Activated T-helper 17 cell treated with anti-CD3 and anti-CD28 coated beads, Interleukin-2, amount 50 U/mL, for 72 hours (primary cell): ENCODE measurements at places on chromosomes 1 and 21. TPM values are rescaled to one million over a fixed set of nuclear protein-coding genes. Genes with fewer than 3 reads are reported as not detected.

TAS1R1 gene
- total RNA-seq: not detected

TNFRSF8 gene
- 216 TPM for total RNA-seq

TSSK3 gene
- total RNA-seq: 1.7 TPM

PTGFR gene
- total RNA-seq: not detected

ORC1 gene
- 45.3 TPM for total RNA-seq

SEMA6C gene
- 6.3 TPM for total RNA-seq

GNAT2 gene
- 0.54 TPM for total RNA-seq

GORAB gene
- total RNA-seq: 10.8 TPM

ERG gene
- not detected for total RNA-seq

DNA sequence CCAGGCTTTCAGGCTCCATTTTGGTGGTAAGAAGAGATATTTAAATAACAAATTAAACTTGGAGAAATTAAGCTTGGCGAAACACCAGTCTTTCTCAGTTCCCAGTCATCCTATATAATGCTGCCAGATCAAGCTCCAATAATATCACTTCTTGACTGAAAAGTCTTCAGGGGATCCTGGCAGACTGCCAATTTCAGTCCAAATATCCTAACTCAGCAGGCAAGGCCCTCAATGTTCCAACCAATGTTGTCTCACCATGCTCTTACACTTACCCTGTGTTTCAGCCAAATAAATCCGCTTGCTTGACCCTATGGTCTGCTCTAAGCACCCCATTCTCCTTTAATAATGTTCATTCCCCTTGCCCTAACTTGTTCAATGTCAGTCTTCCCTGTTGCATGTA is 39.9 kb upstream of the BCL10 start:
- no peak for ATAC-seq

DNA sequence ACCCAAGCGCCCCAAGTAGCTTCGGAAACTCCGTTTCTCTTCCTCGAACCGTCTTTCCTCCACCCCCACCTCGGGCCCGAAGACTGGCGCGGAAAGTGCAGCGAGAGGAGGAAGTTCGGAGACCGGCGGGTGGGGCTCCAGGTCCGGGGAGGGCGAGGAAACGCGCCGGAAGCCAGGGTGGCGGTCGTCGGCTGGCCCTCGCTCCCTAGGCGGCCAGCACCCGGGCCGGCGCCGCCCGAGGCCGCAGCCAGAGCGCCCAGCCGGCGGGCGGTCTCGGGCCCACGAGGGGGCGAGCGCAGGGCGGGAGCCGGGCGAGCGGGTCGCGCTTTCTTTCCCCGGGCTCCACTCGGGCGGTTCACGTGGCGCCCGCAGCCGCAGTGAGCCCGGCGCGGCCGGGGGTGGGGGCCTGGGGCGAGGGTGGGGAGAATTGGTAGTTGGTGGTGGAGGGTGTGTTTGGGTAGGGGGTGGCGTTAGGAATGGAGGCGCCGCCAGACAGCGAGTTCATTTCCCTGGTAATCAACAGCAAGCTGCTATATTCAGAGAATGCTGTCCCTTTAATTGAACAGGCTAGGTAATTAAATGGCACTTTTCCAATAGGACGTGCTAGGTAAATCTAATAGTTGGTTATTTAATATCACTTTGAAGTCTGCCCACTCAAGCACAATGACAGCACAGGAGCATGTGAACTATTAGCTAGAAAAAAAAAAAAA is 6.7 kb downstream of the LMO4 start:
- peak; percentile 59 for ATAC-seq

DNA sequence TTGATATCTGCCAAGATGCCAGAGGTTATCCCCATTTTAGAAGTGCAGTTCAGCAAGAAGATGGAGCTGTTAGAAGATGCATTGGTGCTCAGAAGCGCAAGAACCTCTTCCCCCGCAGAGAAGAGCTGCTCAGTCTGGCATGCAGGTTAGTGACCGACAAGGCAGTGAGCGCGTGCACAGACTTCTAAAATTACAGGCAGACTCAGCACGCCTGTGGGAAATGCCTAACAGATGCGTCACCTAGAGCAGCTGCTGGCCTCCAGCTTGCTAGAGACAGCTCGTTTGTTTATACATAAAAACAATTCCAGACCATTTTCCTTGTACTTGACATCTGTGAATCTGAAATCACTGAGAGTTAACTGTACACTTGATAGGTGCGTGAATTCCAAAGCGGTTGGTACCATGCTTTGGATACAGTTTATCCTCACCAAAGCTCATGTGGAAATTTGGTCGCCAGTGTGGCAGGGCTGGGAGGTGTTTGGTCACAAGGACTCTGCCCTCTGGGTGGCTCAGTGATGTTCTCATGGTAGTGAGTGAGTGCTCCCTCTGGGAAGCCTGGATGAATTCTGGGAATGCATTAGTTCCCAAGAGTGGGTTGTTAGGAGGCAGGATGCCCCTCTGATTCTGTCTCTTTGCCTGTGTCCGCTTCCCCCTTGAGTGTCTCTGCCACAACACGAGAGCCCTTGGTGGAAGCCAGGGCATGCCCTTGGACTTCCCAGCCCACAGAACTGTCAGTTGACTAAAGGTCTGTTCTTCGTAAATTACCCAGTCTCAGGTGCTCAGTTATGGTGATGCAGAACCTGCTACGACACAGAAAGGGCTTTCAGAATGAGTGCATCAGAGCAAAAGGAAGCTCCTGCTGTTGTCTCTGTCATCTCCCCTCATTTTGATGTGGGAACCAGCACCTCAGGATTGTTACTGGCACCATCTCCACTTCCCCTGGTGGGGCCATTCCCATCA is 24.4 kb downstream of the SNAP47 start:
- peak; percentile 54 for ATAC-seq

- no peak for ATAC-seq
These were observed 737.6 kb upstream of the CHRM3 start for GRCh38 chr1:238648751-238649150.

GRCh38 chr1:43512681-43513080 is 18.0 kb upstream of the PTPRF start:
- ATAC-seq: no peak

DNA sequence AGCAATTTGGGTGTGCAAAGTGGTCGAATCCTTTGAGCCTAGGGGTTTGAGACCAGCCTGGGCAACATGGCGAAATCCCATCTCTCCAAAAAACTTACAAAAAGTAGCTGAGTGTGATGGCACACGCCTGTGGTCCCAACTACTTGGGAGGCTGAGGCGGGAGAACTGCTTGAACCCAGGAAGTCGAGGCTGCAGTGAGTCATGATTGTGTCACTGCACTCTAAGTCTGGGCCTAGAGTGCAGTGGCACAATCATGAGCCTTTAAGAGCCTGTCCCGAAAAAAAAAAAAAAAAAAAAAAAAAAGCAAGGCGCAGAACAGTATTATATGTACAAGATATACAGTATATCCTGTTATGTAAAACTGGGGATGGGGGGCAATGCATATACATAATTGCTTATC is 25.1 kb upstream of the HTR1D start:
- no peak for ATAC-seq

GRCh38 chr1:72322910-72323309 is 40.6 kb upstream of the NEGR1 start:
- ATAC-seq: no peak

- ATAC-seq: peak; percentile 84
These were observed 860 bp downstream of the TMEM63A start for GRCh38 chr1:225881081-225881958.

GRCh38 chr1:154445040-154445472 is 39.9 kb downstream of the IL6R start:
- peak; percentile 72 for ATAC-seq

DNA sequence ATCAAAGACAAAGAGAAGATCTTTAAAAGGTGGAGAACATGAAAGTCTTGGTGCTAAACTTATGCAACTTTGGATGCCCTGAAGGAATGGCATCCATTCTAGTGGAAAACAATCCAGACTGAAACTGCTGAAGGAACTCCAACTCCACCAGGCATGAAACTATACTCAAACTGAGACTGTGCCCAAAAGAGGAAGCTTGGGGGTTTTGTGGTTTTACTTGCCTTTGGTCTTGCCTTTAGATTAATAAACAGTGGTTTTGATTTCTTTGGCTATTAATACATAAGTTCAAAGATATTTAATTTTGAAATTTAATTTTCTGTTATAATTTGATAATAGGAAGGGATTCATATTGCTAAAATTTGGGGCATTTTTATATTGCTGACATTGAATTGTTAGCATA is 17.4 kb upstream of the SLC30A10 start:
- no peak for ATAC-seq
